ENCODE measurements at places on chromosomes 4 and X.

GRCh38 chr4:62531264-62531663 lies 1331.1 kb downstream of the ADGRL3 start:
- DNase-seq, result no peak

- no peak for DNase-seq
Observed at GRCh38 chrX:16144420-16144819, 21.1 kb downstream of the GRPR start.

GRCh38 chr4:122666527-122667245 lies 45.8 kb upstream of the IL21 start:
- peak; percentile 90 for DNase-seq

- DNase-seq, result no peak
Observed at GRCh38 chrX:86887341-86887740, 630.3 kb upstream of the KLHL4 start.

DNA sequence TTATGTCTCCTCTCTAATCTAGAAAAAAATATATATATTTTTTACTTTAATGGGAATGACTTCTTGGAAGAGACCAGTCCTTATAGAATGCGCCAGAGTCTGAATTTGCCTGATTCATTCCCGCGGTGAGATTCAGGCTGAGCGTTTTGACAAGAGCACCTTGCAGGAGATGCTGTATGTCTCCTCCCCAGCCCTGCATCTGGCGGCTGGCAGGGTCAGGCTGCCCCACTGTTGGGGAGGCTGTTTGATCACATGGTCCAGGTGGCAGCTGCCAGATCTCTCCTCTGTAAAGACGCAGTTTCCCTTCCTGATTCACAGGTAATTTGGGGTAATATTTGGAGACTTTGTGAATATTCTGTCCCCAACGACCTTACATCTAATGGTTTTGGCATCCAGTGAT lies 9.7 kb downstream of the PDZD4 start:
- DNase-seq, result no peak

DNA sequence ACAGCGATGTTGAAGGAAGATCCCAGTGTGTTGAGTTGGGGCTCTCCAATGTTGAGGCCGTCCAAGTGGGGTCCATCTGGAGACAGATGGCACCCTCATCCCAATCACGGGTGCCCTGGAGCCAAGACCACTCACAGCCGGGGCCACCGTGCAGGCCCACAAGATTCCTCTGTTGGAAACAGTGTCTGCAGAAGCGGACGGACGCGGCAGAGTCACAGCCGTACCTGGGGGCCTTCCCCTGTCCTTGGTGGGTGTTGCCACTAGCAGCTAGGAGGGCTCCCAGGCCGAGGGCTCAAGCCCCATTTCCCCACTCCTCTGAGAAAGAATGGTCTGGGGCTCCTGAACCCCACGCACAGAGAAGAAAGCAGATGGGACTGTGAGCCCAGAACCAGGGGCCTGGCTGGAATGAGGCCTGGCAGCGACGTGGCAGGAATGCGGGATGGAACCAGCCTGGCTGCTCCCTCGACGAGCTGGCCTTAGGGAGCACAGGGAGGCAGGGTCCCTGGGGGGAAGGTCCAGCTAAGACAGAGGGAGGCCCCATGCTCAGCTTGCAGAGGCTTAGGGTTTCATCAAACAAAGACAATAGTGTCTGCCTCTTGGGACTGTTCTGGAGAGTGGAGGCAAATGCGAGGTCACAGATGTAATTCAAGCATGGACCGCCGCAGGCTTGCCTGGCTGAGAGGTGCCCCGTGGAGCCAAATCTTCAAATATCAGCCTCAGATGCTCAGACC lies 228.9 kb downstream of the AFAP1 start:
- DNase-seq, result no peak

DNA sequence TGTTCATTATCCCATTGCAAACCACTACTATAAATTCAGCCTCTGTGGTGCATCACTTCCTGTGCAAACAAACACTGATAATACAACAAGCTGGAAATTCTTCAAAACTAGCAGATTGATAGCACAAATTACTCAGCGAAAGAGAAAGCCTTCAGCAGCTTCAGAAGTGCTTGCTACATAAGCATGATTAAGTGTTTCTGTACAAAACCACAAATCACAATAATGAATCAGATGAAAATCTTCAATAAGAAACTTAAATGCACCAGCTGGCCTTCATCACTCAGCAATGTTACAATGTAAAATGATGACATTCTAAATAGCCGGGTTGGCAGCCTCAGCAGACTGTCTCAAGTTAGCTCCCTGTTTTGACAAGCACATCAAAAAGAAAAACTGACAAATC lies 262.2 kb downstream of the SPOCK3 start:
- DNase-seq, result peak; percentile 15

DNA sequence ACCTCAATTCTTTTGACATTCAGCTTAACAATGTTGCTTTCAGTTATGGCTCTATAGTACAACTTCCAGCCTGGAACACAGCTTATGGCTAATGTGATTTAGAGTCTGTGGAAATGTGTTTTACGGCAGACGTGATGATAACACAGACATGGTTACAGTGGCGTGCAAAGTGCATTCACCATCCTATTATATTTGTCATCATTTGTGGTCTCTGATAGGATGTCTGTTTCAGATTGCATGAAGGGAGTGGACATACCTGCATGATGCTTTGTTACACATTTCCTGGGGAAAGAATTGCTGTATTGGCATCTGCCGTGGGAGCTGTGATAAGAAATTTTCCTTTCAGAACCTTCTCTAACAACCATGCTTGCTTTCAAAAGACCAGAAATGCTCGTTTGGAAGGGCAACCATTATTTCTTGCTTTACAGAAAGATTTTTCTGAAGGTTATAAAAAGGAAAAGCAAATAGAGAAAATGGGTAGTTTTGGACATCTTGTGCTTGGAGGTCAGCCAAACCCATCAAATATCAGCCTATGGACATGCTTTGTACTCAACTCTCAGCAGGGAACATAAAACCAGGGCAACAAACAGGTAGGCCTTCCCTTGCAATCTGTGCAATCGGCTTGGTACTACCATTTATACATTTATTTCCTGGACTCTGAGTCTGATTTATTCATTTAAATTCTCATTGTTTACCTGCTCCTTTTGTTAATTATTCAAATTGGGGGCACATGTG lies 273.9 kb downstream of the TLL1 start:
- DNase-seq, result no peak

GRCh38 chrX:103932133-103932532 lies 30.3 kb upstream of the TMSB15B start:
- no peak for DNase-seq

DNA sequence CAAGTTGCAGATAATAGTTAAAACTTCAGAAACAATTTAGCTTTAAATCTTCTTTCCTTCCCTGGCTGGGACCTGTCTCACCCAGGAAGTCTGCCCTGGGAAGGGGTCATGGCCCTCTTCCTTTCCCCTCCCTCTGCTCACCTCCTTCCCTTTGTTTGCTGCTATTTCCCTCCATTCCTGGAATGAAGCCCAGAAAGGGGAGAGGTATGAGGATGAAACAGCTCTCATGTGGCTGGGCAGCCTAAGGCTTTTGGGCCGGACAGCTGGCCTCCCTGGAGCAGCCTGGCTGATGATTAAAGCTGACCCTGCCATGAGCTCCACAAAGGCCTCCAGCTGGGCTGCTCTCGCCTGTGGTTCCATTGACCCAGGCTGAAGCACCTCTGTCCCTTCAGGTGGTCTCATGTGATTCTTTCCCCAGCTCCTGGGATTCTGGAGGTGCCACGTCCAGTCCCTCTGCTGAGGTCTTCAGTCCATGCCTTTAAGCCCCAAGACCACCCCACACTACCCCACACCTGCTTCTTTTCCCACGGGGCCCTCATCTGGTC lies 202.1 kb downstream of the PTTG2 start:
- peak; percentile 75 for DNase-seq

Data from kidney glomerular epithelial cell (primary cell).